ENCODE measurements at places on chromosomes 5 and 9. TPM values are rescaled to one million over a fixed set of nuclear protein-coding genes. Genes with fewer than 3 reads are reported as not detected.

FGD3 gene
- 12.0 TPM for total RNA-seq

RLN1 gene
- total RNA-seq, result 0.64 TPM

FGF10 gene
- total RNA-seq, result 10.9 TPM

INSL6 gene
- total RNA-seq, result not detected

GRIA1 gene
- total RNA-seq, result 1.8 TPM

CD274 gene
- total RNA-seq, result 2.7 TPM

SOX30 gene
- total RNA-seq, result 0.06 TPM

ADAMTS13 gene
- total RNA-seq, result 6.0 TPM

CORO2A gene
- total RNA-seq, result 1.4 TPM

PCDHGA7 gene
- 8.0 TPM for total RNA-seq

HAVCR2 gene
- total RNA-seq, result 13.0 TPM

CCDC112 gene
- total RNA-seq, result 2.3 TPM

RGMB gene
- 26.4 TPM for total RNA-seq

ADRB2 gene
- 3.0 TPM for total RNA-seq

FREM1 gene
- total RNA-seq, result 172 TPM

ANXA1 gene
- total RNA-seq, result 39.1 TPM

CDC20B gene
- 0.29 TPM for total RNA-seq
